ENCODE measurements at places on chromosomes 1 and 21.

- DNase-seq, result no peak
Observed at GRCh38 chr1:40653851-40654537, 11.5 kb downstream of the RIMS3 start.

DNA sequence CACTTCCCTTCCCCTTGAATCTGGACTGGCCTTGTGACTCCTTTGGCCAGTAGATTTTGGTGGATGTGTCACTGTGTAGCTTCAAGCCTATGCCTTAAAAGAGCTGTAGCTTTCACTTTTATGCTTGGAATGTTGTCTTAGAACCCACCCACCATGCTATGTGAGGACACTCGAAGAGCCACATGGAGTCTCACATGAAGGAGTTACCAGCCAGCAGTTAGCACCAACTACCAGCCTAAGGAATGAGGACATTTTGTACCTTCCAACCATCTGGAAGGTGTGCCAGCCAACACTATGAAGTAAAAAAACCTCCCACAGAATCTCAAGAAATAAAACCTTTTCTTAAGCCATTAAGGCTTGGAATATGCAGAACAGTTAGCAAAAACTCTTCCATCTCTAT is 50.6 kb downstream of the LRRC8B start:
- DNase-seq, result no peak

GRCh38 chr1:49864581-49864980 is 159.2 kb downstream of the AGBL4 start:
- DNase-seq, result no peak

GRCh38 chr1:113943028-113943811 is 14.1 kb downstream of the HIPK1 start:
- peak; percentile 82 for DNase-seq

GRCh38 chr1:228150120-228150460 is 360 bp downstream of the GJC2 start:
- DNase-seq, result no peak

DNA sequence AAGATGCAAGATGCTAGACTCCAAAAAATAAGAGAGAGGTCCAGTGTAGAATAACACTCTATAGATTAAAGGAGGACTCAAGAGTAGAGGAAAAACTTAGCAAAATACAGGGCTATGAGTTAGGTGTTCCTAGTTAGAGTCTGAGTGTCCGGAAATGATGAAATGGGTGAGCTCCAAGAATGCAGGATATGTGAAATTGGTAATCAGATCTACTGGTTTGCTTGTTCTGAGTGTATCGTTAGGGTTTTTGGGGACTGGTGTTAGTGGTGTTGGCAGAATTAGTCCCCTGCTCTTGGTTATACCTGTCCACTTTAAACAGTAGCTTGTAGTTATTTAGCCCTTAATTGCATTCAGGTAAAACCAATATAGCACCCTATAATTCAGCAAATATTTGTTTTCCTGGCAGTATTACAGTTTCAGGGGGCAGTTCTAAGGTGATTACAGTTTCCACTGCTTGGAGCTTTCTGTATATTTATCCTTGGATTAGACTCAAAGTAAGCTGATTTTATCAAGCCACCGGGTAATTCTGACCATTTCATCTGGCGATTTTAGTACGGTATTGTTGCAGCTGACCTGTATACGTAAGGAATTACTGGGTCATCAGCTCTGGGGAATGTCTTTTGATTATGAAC is 332.7 kb downstream of the CHRM3 start:
- DNase-seq, result no peak

DNA sequence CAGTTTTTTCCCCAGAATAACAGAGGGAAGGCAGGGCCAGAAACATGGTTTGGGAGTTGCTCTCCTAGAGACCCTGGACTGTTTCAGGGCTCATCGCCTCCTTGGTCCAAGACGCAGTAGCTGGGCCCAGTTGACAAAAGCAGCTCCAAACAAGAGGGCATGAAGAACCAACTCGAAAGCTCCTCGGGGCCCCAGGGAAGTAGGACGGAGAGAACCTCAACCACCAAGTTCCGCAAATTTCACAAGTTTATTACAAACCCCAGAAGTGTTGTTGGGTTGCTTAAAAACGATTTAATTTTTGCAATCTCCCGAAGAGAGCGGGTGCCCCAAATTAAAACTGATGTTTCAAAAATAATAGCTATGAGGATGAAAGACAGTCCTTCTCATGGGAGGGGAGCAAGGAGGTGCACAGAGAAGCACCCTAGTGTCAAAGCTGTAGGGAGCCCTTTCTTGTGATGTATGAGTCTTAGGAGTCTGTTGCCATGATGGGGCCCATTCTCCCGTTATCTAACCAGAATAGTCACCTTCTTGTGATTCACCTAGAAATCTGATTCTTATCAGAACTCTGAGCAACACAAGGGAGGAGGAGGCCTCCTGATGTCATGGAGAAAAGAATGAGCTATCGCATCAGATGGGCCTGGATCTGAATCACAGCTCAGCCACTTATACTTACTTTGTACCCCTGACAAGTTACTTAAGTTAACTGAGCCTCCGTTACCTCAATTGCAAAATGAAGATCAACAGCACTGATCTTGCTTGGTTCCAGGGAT is 165.7 kb upstream of the IRF2BP2 start:
- no peak for DNase-seq

DNA sequence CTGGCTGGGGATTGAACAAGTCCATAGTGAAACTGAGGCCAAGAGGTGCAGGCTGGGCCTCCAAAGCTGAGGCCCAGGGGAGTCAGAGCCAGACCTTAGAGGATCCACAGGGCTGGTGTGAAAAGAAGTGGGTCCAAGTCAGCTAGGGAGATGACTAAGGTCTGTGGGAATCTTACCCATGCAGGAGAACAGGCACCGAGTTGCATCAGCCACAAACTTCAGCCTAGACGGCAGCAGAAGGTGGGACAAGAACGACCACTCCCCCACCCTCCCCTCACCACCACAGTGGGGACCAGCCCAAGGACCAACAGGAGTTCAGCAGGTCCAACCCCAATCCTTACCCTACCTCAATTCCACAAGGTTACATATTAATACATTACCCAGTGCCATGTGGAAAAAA is 282.3 kb downstream of the TTLL7 start:
- no peak for DNase-seq

GRCh38 chr1:27367160-27367650 is 444 bp upstream of the MAP3K6 start:
- no peak for DNase-seq

GRCh38 chr1:54465351-54465811 is 59.2 kb upstream of the SSBP3 start:
- no peak for DNase-seq

DNA sequence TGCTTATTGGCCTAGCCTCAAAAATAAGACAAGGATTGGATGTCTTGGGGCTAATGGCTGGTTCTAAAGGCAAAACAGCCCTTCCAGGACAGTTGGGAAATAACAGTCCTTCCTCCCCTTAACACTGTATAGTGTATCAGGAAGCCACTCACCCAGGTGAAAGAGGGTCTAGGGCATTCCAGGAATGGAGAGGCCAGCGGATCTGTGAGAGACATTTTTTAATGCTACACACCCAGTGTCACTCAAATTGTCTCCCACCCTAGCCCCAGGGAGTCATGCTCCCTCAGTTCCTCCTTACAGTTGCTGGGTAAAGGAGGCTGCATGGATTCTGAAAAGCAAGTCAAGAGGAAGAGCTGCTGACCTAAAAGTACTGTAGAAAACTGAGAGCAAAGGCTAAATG is 24.1 kb upstream of the EXO1 start:
- DNase-seq, result no peak

DNA sequence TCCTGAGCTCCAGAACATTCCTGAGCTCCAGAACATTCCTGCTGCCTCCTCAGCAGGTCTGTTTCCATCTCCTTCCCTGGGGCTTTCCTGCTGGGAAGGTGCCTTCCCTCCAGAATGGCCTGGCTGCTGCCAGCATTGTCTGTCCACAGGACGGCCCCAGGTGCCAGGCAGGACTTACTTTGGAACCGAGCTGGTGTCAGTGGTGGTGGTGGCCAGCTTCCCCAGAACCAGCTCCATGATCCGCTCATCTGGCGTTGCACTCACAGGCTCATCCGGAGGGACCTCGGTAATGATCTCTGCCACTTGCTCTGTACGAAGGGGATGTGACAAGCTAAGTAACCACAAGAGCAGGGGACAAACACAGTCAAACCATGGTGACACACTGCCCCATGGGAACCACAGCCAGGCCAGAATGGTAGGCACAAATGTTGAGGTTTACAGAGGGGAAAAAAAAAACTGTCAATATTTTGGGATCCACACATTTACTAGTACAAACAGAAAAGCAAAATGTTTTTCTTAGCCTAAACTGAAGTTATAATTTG is 41.3 kb downstream of the PRDM15 start:
- DNase-seq, result no peak

DNA sequence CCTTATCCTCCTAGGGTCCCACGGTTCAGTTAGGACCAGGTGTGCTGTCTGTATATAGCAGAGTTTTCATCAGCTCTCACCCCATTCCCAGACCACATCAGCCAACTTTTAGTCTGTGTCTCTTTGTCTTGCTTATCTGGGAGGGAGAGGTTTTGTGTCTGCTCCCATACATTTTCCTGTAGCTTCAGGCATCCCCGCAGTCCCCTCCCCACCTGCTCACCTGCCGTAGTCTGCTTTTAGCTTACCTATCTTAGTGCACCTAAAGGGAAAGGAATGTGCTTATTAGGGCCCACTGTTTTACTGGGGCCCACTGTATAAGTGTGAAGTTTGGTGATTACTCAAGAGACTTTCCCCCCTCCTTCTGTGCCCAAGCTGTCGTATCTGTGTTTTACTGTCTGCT is 225.1 kb downstream of the PLA2G4A start:
- no peak for DNase-seq

- no peak for DNase-seq
Observed at GRCh38 chr1:6152181-6152580, 27.9 kb downstream of the CHD5 start.

DNA sequence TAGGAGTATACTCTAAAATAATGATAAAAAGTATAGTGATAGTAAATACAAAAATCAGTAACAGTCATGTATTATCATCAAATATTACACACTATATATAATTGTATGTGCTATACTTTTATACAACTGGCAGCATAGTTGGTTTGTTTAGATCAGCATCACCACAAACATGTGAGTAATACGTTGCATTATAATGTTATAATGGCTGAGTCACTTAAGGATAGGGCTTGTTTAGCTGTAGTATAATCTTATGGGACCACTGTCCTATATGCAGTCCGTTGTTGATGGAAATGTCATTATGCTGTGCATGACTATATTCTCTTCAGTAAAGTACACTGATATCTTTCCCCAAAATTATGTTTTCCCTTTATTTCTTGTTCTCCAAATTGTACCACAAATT is 92.8 kb downstream of the LYPLAL1 start:
- peak; percentile 6 for DNase-seq

DNA sequence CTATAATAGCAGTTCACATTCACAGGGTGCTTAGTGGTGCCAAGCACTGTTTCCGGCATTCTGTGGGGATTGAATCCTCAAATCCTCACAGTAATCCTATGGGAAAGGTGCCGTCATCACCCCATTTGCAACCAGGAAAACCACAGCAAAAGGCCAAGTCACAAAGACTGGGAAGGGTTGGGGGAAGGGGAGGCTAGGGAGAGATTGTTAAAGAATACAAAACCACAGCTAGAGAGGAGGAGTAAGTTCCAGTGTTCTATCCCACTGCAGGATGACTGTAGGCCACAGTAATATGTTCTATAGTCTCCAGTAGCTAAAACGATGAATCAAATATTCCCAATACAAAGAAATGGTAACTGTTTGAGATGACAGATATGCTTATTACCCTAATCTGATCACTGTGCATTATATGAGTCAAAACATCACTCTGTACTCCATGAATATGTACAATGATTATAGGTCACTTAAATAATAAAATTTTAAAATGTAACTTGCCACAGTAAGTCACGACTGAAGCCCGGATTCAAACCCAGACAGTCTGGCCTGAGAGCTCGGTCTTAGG is 256.8 kb downstream of the TOMM20 start:
- peak; percentile 92 for DNase-seq

DNA sequence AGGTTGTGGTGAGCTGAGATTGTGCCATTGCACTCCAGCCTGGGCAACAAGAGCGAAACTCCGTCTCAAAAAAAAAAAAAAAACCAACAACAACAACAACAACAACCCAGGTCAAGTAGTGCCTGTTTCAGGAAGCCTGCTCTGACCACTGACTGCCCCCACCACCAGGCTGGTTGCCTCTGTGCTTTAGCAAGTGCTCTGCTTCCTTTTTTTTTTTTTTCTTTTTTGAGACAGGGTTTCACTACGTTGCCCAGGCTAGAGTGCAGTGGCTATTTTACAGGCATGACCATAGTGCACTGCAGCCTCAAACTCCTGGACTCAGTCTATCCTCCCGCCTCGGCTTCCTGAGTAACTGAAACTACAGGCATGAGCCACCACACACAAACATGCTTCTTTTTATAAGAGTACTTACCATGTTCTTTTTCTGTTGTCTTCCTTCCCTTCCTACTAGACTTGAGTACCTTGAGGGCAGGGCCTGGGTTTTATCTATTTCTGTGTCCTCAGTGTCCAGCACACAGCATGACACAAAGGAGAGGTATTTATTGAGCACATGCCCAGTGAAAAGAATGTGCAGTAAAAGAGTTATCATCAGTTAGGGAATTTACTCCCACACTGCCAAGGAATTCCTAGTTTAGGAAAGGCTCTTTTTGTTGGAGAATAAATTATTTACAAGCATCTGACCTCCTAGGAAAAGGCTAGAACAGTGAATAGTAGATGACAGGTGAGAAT is 9.9 kb upstream of the COA7 start:
- peak; percentile 83 for DNase-seq

DNA sequence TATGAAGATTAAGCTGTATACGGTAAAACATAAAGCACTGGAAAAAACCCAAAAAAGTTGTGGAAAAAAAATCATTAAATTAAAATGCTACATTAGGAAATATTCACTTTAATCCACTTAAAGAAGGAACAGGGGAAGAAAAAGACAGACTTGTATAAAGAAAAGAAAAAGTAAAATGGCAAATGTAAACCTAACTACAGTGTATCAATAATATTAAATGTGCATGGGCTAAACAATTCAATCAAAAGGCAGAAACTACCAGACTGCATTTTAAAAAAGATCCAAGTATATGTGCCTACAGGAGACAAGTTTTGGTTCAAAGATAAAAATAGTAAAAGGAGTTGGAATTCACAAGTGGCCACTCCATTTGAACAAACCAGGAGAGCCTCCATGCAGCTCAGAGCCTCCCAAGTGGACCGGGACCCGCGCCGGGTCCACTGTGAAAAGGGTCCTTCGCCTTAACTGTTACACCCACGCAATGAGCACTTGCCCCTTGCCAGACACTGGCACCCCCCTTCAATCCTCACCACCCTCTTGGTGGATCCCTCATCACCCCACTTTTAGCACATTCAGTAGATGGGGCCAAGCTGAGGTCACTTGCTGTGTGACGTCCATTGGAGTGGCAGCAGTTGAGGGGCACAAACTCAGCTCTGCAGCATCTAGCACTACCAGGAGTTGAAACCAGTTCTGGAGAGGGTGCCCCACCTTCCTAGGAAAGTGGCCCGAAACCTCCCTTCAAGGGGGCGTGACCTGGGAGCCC is 898 bp downstream of the C1orf174 start:
- DNase-seq, result peak; percentile 4

DNA sequence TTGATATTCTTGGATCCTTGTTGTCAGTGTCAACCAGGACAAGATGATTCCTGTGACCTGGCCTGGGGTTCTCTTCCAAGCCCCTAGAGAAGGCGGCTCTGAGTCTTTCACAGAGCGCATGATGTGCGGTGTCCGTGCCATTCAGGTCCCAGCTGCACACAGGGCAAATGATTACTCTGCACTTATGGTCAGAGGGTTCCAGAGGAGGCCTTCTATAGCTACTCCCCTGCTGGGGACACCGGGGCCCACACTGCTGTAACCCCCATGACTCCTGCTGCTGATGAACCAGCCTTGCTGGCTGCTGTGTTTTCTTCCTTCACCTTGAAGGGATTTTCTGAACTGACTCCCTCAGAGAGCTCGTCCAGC is 1.5 kb downstream of the PTGFRN start:
- DNase-seq, result no peak

- peak; percentile 93 for DNase-seq
Observed at GRCh38 chr1:154404984-154405746, at the start of gene IL6R. IL6R (plus strand) TSS chr1:154405343; CDS start chr1:154405630, 287 bp downstream.
